ENCODE measurements at places on chromosomes 11 and 22. TPM values are rescaled to one million over a fixed set of nuclear protein-coding genes. Genes with fewer than 3 reads are reported as not detected.

- H3K27ac ChIP-seq, result no peak overlapping the region
- H3K36me3 ChIP-seq, result no peaks in the 10 kb centered on the region
- H3K4me3 ChIP-seq, result no peak overlapping the region
- H3K27me3 ChIP-seq, result no peaks in the 10 kb centered on the region
- no peak for DNase-seq
These were observed 10.0 kb downstream of the CD6 start for GRCh38 chr11:60981515-60981914.

DNA sequence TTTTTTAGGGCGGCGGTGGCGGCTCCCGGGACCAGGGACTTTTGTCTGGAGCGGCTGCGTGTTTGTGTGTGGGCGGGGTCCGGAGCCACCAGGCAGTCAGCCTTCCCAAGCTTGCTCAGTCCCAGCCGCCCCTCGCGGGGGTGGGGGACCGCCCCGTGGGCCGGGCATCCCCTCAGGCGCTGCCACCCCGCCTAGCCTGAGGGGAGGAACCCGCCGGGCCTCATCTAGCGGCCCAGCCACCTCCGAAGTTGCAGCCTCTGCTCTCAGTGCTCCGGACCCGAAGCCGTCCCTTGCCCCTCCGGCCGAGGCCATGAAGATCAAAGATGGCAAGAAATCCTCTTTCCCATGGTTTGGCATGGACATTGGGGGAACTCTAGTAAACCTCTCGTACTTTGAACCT, 235.2 kb downstream of the OR4C45 start:
- DNase-seq, result no peak
- H3K27ac ChIP-seq, result no peak overlapping the region
- H3K27me3 ChIP-seq, result no peaks in the 10 kb centered on the region

DNA sequence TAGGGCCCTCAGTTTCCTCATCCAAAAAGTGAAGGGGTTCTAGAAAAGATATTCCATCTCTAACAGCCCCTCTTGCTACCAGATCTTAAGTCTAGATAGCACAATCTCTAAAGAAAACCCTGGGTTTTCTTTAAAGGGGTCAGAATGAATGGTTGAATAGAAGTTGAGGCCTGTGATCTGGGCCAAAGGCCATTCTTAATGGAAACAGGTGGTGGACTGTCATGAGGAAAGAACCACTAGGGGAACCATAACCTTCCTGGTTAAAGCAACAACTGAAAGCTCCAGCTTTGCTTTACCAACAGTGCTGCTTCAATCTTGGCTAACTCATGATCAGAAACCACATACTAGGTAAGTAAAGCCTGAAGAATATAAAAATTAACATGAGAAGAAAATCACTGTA, 1.8 kb downstream of the CELF1 start:
- H3K27me3 ChIP-seq, result no peaks in the 10 kb centered on the region
- H3K4me1 ChIP-seq, result peaks cover 51% of the 10 kb centered on the region
- peaks cover 4% of the 10 kb centered on the region for H3K36me3 ChIP-seq

DNA sequence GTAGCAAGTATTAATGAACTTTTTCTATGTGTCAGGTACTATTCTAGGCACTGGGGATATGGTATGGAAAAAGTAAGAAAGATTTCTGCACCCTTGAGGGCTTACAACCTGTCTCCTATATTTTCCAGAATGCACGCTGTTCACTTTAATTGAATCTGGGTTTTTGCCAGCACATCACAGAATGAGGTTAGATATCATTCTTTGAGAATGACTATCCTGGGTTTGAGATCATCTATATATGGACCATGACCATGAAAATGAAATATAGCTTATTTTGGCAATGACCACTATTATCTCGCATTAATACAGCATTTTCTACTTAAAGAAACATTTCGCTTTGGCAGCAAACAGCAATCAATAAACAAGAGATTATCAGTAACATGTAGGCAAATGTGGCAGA, 46.9 kb downstream of the C11orf71 start:
- H3K4me1 ChIP-seq, result no peaks in the 10 kb centered on the region
- H3K4me3 ChIP-seq, result no peak overlapping the region
- H3K36me3 ChIP-seq, result no peaks in the 10 kb centered on the region
- no peak for DNase-seq
- H3K27ac ChIP-seq, result no peak overlapping the region

DNA sequence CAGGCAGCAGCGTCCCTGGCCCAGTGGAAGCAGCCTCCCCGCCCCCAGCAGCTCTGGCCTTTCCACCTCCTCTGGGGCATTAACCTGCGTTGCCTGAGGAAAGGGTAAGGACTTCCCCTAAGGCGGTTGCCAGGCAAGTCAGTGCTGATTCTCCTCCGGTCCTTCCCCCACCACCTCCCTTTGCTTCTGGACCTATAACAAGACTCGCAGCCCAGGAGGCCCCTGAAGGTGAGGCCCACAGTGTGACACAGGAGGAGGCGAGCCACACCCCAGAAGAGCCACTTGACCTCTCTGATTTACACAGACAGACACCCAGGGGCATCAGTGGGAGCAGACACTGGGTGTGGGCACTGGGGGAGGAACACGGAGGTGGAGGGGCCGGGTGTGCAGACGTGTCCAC, 35.4 kb downstream of the ASCL2 start:
- no peak for DNase-seq
- no peak overlapping the region for H3K4me3 ChIP-seq
- no peaks in the 10 kb centered on the region for H3K36me3 ChIP-seq
- H3K4me1 ChIP-seq, result no peaks in the 10 kb centered on the region
- no peak overlapping the region for H3K27ac ChIP-seq

DNA sequence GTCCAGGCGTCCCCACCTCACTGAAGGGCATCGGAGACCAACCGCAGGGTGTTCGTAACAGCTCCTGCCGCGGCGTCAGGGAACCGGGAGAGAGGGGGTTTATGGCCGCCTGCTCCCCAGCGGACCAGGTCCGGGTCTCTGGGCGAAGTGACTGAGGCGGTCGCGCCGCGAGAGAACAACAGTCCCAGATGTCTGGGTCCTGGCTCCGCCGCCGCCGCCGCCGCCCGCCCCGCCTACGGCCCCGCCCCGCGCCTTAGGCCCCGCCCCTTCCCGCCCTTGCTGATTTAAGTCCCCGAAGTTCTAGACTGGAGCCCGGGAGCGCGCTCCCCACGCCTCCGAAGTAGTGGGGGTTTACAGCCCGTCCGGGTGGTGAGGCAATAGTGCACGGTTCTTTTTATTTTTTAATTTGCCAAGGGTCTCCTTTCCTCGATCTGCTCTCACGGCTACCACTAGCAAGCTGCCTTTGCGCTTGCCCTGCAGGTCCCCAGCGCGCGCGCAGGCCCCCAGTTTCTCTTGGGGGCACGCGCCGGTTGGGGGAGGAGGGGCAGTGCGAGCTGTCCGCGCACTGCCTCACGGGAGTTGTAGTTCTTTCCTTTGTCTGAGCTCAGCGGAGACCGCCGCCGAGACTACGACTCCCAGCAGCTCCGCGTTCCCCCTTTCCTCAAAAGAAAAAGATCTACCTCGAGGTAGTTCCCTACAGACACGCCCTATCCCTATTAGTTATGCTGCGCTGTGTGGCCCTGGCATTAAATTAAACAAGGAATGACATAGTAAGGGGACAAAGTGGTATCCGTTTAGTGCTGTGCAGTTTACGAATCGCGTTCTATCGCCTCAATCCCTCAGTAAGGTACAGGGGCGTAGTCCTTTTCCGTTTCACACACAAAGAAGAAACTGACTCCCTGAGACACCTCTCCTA, at the start of gene PGM2L1:
Gene PGM2L1 (minus strand): TSS at position 190 of the 916 bp plus-strand sequence. CDS start 272 bp downstream, outside the sequence.
- peak within 1 kb of the TSS; percentile 93 for H3K4me3 ChIP-seq
- DNase-seq, result peak; percentile 95
- no peaks in the 10 kb centered on the region for H3K27me3 ChIP-seq
- peaks cover 5% of the 10 kb centered on the region for H3K4me1 ChIP-seq
- no peaks in the 10 kb centered on the region for H3K36me3 ChIP-seq

DNA sequence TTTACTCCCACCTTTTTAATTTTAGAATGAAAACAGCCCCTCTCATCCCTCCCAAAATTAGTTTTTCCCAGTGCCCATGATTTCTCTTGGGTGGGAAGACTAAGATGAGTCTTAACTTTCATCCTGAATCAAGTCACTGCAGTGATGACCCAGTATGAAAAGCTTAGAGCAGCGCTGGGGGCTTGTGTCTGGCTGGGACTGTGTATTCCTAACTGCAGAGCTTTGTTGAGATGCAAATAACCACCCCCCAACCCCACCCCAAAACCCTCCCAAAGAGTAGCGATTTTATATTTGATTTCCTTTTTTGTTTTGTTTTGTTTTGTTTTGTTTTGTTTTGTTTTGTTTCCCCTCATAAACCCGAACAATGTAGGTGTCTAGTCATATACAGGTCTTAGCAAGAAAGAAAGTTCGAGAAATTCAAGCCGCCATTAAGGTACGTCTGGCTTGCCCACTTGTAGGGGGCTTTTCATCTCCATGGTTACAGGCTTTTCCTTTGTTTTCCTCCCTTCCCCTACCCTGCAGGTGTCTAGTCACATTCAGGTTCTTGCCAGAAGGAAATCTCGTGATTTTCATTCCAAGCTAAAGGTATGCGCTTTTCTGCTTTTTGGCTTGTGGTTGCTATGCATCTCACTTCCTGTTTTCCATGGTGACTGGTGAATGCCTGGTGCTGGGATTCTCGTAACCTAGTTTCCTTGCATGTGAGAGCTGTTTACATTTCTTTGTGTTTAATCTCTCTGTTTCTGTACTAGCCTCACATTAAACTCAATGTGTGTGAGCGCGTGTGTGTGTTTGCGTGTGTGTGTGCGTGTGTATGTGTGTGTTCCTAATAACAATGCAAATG, 144.6 kb upstream of the RASSF10 start:
- no peaks in the 10 kb centered on the region for H3K27me3 ChIP-seq
- no peak for DNase-seq
- H3K4me3 ChIP-seq, result no peak overlapping the region
- H3K36me3 ChIP-seq, result no peaks in the 10 kb centered on the region
- H3K4me1 ChIP-seq, result peaks cover 29% of the 10 kb centered on the region

Gene SAA2
- 31.1 TPM for total RNA-seq

DNA sequence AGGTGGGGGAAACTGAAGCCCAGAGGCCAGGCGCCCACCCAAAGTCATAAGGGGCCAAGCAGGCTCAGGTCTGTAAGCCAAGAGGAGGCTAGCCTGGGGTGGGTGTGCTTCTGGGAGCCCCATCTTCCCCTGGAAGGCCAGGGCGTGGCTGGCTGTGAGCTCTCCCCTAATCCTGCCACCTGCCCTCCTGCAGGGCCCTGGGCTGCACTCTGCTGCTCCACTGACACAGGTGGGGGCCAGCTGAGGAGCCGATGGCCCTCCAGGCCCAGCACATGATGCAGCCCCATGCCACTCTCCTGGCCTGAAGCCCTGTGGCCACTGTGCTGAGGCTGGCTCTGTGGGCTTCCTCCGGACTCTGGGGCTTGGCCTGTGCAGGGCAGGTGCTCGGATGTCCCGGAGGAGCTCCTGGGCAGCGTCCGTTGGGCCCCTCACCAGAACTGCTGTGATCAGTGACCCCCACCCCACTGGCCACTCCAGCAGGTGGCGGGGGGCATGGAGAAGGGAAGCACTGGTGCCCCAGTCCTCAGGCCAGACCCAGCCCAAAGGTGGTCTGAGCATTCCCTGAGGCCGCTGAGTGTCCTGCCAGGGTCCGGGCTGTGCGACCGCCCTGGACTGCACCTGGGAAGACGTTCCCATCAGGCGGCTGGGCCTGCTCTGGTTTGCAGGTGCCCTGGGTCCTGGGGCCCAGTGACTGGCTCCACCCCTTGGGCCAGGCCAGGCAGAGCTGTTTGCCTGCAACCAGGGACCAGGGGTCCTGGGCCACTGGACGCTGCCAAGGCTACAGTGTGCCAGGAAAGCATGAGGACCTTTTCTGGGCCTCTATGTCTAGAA, 8.5 kb downstream of the PIM3 start:
- H3K4me3 ChIP-seq, result no peak overlapping the region
- DNase-seq, result peak; percentile 56
- peak overlapping the region; percentile 97 for H3K27ac ChIP-seq
- peaks cover 58% of the 10 kb centered on the region for H3K4me1 ChIP-seq
- H3K27me3 ChIP-seq, result no peaks in the 10 kb centered on the region

GRCh38 chr22:17548010-17548755, 15.1 kb upstream of the SLC25A18 start:
- peaks cover 86% of the 10 kb centered on the region for H3K36me3 ChIP-seq
- no peaks in the 10 kb centered on the region for H3K4me1 ChIP-seq
- H3K27me3 ChIP-seq, result no peaks in the 10 kb centered on the region
- no peak for DNase-seq
- H3K4me3 ChIP-seq, result no peak overlapping the region

GRCh38 chr11:73143126-73143838, 1.2 kb upstream of the FCHSD2 start:
- H3K4me3 ChIP-seq, result peak overlapping the region; percentile 78
- H3K36me3 ChIP-seq, result no peaks in the 10 kb centered on the region
- no peak for DNase-seq
- H3K27me3 ChIP-seq, result no peaks in the 10 kb centered on the region
- H3K27ac ChIP-seq, result peak overlapping the region; percentile 95
- peaks cover 27% of the 10 kb centered on the region for H3K4me1 ChIP-seq

DNA sequence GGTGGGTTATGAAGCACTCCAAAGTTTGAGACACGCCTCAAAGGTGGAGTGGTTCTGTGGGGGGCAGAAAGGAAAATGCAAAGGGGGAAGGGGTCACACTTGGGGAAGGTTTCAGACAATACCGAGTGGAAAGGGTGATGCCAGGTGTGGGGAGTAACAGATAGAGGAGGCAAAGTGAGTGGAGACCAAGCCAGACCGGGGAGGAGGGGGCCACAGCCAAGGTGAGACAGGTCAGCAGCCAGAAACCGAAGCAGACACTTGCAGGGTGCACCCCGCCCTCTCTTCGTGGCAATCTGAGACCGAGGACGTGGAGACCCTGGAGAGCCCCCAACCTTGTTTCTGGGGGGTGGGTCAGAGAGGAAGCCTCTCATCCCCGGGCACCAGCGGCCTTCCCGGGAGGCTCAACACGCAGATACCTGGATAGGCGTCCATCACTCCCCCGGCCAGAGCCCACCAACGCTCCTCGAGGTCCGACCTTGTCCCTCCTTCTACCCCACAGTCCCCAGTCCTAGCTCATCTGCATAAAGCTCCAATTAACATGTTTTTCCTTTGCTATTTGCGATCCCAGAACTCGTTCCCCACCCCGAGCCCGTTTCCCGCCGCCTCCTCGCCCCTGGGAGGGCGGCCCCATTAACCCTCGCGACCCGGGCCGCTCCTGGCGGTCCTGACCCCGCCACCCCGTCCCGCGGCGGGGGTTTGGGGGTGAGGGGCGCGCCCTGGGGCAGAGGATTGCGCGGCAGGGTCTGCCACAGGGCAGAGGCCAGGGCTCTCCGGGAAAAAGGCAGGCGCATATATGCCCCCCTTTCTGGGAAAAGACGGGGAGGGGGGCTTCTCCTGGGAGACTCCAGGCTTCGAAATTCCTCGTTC, 21.8 kb downstream of the RTN4RL2 start:
- no peak for DNase-seq
- H3K27me3 ChIP-seq, result no peaks in the 10 kb centered on the region
- H3K4me3 ChIP-seq, result peak overlapping the region; percentile 61
- H3K4me1 ChIP-seq, result peaks cover 11% of the 10 kb centered on the region

Gene CCDC15
- total RNA-seq, result 0.42 TPM

- DNase-seq, result no peak
- no peaks in the 10 kb centered on the region for H3K4me1 ChIP-seq
- H3K27ac ChIP-seq, result no peak overlapping the region
- H3K4me3 ChIP-seq, result no peak overlapping the region
- H3K27me3 ChIP-seq, result no peaks in the 10 kb centered on the region
These were observed 8.4 kb upstream of the ST14 start for GRCh38 chr11:130151196-130151595.

Gene TSSK2
- total RNA-seq, result not detected

Measured in psoas muscle (tissue), 8 donors.